ENCODE measurements at places on chromosomes 6 and 20.

GRCh38 chr6:147627411-147627810 is 118.9 kb downstream of the SAMD5 start:
- DNase-seq, result no peak

GRCh38 chr6:31180500-31180899 is 10.0 kb upstream of the POU5F1 start:
- DNase-seq, result no peak

DNA sequence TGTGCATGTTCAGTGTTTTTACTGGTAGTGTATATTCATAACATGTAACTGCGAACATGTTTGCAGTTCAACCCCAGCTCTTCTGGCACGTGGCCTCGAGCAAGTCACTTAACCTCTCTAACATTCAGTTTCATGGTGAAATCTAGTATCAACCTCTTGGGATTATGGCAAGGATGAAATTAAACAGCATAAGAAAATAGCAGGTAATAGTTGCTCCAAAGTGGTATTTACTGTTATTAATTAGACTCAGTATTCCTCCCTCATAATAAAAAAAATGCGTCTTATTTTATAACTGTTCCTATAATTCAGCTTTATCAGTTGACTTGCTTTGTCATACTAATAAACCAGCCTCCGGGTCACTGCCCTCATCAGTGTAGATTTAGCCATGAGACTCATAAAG is 15.0 kb downstream of the FAM184A start:
- no peak for DNase-seq

DNA sequence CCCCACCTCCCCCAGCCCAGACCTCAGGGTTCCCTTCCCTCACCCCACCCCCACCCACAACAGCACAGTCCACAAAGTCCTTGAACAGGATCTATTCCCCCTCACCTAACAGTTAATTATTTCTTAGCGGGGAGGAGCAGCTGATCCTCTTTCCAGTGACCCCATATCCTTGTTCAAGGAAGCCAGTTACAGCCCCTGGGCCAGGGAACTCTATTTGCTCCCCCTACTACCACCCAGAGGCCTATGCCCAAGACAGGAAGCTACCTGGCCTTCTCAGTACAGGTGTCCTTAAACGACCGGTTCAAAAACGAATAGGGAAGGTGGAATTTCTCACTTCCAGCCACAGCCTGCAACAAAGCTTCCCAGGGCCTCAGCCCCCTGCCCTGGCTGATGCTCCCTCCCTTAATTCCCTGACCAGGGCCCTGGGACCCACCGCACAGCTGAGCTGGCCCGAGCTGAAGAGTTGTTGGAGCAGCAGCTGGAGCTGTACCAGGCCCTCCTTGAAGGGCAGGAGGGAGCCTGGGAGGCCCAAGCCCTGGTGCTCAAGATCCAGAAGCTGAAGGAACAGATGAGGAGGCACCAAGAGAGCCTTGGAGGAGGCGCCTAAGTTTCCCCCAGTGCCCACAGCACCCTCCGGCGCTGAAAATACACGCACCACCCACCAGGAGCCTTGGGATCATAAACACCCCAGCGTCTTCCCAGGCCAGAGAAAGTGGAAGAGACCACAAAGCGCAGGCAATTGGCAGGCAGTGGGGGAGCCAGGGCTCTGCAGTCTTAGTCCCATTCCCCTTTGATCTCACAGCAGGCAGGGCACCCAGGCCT is 778 bp downstream of the MCCD1 start:
- DNase-seq, result no peak

- DNase-seq, result no peak
Observed at GRCh38 chr6:81767163-81767891, 14.8 kb upstream of the TENT5A start.

DNA sequence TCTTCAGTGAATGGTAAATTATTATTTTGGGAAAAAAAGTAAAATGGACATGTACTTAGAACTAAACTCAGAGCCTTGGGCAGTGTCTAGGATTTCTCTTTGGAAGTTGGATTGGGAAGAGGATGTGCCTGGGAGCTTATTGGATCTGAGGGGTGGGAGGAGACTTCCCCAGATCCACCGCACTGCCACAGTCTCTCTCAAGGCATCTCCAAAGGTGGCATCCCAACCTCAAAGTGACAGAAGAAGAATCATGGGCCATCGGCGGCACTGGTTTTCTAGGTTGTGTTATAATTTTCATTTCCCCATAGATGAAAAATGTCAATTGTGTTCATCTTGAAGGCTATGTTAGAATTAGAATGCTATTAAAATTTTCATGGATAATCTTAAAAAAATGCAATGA is 66.8 kb upstream of the CD93 start:
- DNase-seq, result no peak

- no peak for DNase-seq
Observed at GRCh38 chr20:15900443-15900842, 672.8 kb downstream of the KIF16B start.

DNA sequence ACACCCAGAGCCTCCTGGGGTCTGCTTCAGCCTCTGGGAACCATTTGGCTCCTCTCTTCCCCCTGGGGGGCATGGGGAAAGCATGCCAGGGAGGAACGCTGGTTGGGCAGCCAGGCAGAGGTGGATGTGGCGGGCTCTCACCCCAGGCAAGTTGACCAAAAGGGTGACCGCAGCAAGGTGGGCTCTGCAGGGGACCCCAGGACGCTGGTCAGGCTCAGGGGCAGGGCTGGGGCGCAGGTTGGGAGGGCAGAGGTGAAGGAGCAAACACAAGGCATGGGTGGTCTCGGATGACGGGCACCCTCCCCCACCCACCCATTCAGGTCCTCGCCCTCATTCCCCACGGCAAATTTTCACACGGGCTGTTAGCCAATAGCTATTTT is 30.2 kb upstream of the MRGBP start:
- DNase-seq, result no peak

GRCh38 chr6:167851370-167851952 is 24.8 kb downstream of the AFDN start:
- DNase-seq, result no peak

DNA sequence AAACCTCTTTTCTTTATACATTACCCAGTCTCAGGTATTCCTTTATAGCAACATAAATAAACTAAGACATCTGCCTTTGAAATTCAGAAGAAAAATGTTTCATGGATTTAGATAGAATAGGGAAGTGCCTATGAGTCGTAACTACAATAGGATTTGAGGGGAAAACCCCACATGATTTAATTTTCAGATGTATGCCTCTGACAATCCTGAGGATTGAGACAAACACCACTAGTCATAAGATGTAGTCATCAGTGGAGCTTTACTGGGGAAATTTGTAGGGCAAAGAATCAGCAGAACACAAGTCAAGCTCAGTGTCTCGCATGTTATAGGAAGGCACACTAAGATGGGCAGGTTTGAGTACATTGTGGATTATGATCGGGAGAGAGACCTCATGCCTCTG is 566.4 kb downstream of the BMP2 start:
- DNase-seq, result no peak

DNA sequence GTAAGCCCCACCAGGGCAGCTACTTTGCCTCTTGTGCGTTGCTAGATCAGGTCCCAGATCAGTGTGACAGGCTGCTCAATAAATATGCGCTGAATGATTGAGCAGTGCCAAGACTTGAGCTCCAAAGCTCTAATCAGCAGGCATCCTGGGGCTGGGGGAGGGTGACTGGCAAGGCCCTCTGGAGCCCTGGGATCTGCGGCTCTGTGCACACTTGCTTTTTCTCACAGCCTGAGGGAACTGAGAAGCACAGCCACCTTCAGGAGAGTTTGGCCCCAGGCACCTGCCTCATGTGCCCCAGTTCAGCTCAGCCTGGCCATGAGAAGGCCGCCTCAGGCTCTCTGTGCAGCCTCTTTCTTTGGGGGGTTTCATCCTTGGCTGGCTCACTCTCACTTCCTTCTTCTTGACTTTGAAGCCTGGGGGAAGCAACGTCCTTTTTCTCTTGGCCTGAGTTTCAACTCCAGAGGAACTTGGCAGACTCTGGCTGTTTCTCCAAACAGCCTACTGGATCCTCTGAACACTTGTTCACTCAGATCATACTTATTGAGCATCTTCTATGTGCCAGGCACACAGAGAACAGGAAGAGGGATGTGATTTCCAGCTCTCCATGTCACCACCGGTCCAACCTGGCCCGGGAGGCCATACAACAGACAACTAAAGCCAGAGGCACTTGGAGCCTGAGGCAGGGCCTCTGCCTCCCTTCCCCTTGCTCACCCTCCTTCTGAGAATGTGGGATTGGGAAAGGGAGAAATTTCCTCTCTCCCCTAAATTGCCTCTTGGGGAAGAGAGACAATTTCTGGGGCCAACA is 114.0 kb downstream of the VEGFA start:
- no peak for DNase-seq

Measured in thoracic aorta (tissue), 2 donors.